Omental fat pad (tissue), 4 donors: ENCODE measurements at places on chromosomes 1 and 21. TPM values are rescaled to one million over a fixed set of nuclear protein-coding genes. Genes with fewer than 3 reads are reported as not detected.

- DNase-seq = no peak
These were observed 7.8 kb upstream of the CHI3L2 start for GRCh38 chr1:111219557-111220286.

Gene C4BPA
- not detected for total RNA-seq

- no peak for DNase-seq
These were observed 10.8 kb downstream of the SLC25A33 start for GRCh38 chr1:9549955-9550546.

GRCh38 chr1:6771441-6771769, 13.8 kb upstream of the CAMTA1 start:
- no peak for DNase-seq

GRCh38 chr1:36225283-36225899, 1.1 kb downstream of the THRAP3 start:
- no peak for DNase-seq

DNA sequence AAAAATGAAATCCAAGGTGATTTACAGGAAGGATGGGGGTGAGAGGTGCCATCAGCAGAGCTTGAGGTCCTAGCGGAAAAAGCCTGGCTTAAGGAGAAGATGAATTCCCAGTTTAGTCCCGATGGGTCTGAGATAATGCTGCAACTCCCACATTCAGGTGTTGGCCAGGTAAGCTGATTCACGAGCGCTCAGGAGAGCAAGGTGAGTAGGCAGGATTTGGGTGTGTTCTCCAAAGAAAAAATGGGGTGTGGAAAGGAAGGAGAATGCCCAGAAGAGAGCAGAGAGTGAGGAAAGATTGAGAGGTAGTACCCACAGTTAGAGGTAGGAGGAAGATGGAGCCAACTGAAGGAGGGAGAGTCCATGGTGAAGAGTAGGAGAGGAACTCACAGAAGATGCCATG, 12.5 kb downstream of the RIMS3 start:
- DNase-seq = no peak

DNA sequence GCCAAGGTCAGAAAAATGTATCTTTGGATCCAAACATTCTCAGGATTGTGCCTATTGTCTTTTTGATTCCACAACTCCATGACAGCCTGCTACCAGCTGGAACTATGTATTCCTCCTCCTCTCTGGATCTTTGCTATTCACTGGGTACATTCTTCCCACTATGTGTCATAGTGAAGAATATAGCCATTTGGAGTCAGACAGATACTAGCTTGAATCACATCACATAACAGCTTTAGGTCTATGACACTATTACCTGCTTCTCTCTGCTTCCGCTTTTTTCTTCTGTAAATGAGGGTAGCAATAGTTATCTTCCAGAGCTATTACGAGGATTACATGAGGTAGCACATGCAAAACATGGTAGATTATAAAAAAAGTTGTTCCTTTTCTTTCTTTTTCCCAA, 5.4 kb upstream of the EXO1 start:
- DNase-seq = no peak

- no peak for DNase-seq
These were observed 6.9 kb downstream of the TTC13 start for GRCh38 chr1:230971771-230972170.

Gene CLDN8
- total RNA-seq = not detected
